ENCODE measurements at places on chromosomes 1 and 21. TPM values are rescaled to one million over a fixed set of nuclear protein-coding genes. Genes with fewer than 3 reads are reported as not detected.

Gene SLC5A3
- total RNA-seq, result 25.5 TPM

Gene S100A12
- 1.7 TPM for total RNA-seq

Gene KLHDC9
- total RNA-seq, result 1.9 TPM

Gene KRTAP19-3
- not detected for total RNA-seq

Gene DCDC2B
- total RNA-seq, result under 0.01 TPM

Gene FMN2
- total RNA-seq, result 0.21 TPM

Gene LCE1A
- not detected for total RNA-seq

Gene HPCAL4
- total RNA-seq, result 0.24 TPM

Gene RIMS3
- 1.7 TPM for total RNA-seq

Gene DENND4B
- total RNA-seq, result 11.1 TPM

Measured in tracheal epithelial cell (primary cell).